ENCODE measurements at places on chromosomes 7 and 10. TPM values are rescaled to one million over a fixed set of nuclear protein-coding genes. Genes with fewer than 3 reads are reported as not detected.

Gene CLDN3
- total RNA-seq = 79.3 TPM

Gene BBS9
- 38.3 TPM for total RNA-seq

Gene TRIL
- total RNA-seq = 110 TPM

Gene ASB10
- total RNA-seq = 3.4 TPM

Gene HABP2
- 0.53 TPM for total RNA-seq

Gene ZNF804B
- 0.23 TPM for total RNA-seq

Gene PRLHR
- not detected for total RNA-seq

Gene PARD3
- total RNA-seq = 69.8 TPM

Gene GIMAP2
- total RNA-seq = 10.0 TPM

Gene GFRA1
- total RNA-seq = 43.8 TPM

Gene SEC61A2
- 12.0 TPM for total RNA-seq

Gene ZNF37A
- total RNA-seq = 15.7 TPM

Gene NFE2L3
- total RNA-seq = 7.6 TPM

Gene STEAP1B
- total RNA-seq = 1.5 TPM

Gene VWC2
- total RNA-seq = 0.70 TPM

Gene CYP3A5
- total RNA-seq = 1.6 TPM

Gene TDRD1
- total RNA-seq = 0.06 TPM

Gene AASS
- 62.9 TPM for total RNA-seq

Gene C10orf62
- total RNA-seq = 2.3 TPM

Gene HOXA2
- total RNA-seq = 4.0 TPM

Gene VSTM2A
- 1.5 TPM for total RNA-seq

Gene A1CF
- total RNA-seq = 3.9 TPM

Gene CAV1
- total RNA-seq = 78.1 TPM

Gene CCDC172
- total RNA-seq = not detected

Gene HYAL4
- total RNA-seq = 0.18 TPM

Gene DLG5
- 37.4 TPM for total RNA-seq

Gene CYP26C1
- total RNA-seq = not detected

Gene PRKG1
- total RNA-seq = 38.4 TPM

Gene RPS24
- total RNA-seq = 2,039 TPM

Gene PSMG3
- 22.7 TPM for total RNA-seq

Gene ADK
- total RNA-seq = 25.1 TPM

Gene TMEM140
- 8.9 TPM for total RNA-seq

Gene OR6V1
- not detected for total RNA-seq

Gene PAX4
- total RNA-seq = not detected

Gene ADRB1
- total RNA-seq = 0.53 TPM

Gene PNLIP
- total RNA-seq = 0.12 TPM

Gene ODAD2
- 0.35 TPM for total RNA-seq

Gene FGFBP3
- total RNA-seq = 1.3 TPM

Gene ANKRD30A
- total RNA-seq = not detected

Gene NUTM2E
- 0.76 TPM for total RNA-seq

Gene EIF5AL1
- 0.12 TPM for total RNA-seq

Gene NME8
- 1.2 TPM for total RNA-seq

Gene ARL4A
- total RNA-seq = 27.9 TPM

Gene MYO3A
- 3.9 TPM for total RNA-seq

Gene ZNF488
- 2.4 TPM for total RNA-seq

Gene ZNF775
- total RNA-seq = 11.6 TPM

Gene CYP51A1
- total RNA-seq = 84.7 TPM

Gene CFAP58
- 0.35 TPM for total RNA-seq

Gene SPDYE1
- total RNA-seq = not detected

Gene TMEM196
- not detected for total RNA-seq

Gene HOGA1
- 26.2 TPM for total RNA-seq

Gene KCND2
- 1.3 TPM for total RNA-seq

Gene CASTOR2
- 24.0 TPM for total RNA-seq

Gene TBC1D12
- total RNA-seq = 25.8 TPM

Gene ANKRD7
- total RNA-seq = 2.5 TPM

Gene MEOX2
- total RNA-seq = 8.3 TPM

Gene GPR26
- not detected for total RNA-seq

Gene TMEM130
- 10.2 TPM for total RNA-seq

Gene ANKRD1
- 1.3 TPM for total RNA-seq
